ENCODE measurements at places on chromosomes 4 and X.

GRCh38 chr4:87050596-87050995 is 115.8 kb downstream of the AFF1 start:
- no peak for DNase-seq

DNA sequence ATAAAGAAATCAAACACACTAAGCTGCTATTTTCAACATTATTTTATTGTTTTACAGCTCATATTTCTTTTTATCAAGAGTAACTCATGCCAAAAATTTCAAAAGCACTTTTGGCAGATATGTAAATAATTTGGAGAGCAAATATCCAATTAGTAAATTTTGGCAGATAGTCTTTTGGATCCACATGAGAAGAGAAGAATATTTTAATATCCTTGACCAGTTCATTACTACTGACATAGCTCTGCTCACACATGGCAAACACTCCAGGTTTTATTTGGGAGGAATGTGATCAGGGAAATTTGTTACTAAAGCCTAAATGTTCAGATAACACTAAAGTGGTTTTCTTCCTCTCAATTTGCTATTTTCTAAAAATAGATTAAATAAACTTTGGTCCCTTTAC is 1054.3 kb downstream of the FAT4 start:
- no peak for DNase-seq

DNA sequence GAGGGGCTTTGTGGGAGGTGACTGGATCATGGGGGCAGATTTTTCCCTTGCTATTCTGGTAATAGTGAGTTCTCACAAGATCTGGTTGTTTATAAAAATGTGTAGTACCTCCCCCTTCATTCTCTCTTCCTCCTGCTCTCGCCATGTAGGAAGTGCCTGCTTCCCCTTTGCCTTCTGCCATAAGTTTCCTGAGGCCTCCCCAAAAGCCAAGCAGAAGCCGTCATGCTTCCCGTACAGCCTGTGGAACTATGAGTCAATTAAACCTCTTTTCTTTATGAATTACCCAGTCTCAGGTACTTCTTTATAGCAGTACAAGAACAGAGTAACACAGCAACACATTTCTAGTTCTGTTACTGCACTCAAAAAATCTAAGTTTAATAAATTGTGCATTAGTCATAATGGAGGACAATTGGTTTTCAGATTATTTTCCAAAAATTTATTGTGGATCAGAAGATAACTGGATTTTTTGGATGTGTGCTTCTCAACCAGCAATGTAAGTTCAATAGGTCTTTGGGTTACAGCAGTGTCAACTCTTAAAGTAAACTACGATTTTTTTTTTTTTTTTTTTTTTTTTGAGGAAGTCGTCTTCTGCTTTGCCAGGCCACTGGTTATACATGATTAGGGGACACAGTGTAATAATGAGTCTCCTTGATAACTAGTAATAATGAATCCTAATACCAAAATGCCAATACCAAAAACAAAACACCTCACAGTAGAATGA is 69.9 kb downstream of the CHIC2 start:
- DNase-seq, result no peak

- no peak for DNase-seq
These were observed 36.5 kb downstream of the USP46 start for GRCh38 chr4:52622564-52622963.

- no peak for DNase-seq
These were observed 61.7 kb upstream of the S100G start for GRCh38 chrX:16588266-16588665.

- DNase-seq, result no peak
These were observed 6.4 kb downstream of the USP11 start for GRCh38 chrX:47239199-47239598.

DNA sequence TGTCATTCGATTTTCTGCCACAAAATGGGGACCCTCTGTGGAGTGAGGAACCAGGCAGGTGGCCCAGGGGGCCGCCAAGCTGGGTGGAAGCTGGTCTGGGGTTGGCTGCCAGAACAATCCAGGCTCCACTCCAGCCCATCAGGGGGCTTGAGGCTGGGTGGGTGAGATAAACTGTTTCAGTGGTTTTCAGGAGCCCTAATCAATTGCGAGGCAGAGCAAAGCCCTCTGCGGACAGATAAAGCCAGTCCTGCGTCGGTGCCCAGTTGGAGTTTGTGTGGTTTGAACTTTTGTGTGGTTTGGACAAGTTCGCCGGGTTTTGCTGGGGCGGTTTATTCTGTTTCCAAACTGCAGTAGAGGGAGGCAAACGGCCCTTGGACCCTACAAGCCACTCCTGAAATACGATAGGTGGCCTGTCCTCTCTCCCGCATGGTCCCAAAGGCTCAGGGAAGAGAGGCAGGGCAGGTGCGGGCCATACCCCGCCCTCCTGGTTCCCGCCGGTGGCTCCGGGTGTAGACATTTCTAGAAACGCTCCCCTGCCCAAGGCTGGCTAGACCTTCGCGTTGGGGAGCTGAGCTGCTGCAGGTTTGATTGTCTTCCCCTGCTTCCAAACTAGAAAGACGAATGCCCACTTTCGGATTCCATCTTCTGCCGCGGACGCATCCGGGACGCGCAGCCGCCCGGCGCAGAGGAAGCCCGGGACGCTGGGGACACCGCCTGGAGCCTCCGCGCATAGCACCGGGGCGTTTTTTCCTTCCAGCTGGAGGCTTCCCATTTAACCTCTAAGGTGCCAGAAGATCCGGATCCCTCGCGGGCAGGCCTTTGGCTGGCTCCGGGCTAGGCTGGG is 169.0 kb upstream of the BCOR start:
- peak; percentile 13 for DNase-seq

DNA sequence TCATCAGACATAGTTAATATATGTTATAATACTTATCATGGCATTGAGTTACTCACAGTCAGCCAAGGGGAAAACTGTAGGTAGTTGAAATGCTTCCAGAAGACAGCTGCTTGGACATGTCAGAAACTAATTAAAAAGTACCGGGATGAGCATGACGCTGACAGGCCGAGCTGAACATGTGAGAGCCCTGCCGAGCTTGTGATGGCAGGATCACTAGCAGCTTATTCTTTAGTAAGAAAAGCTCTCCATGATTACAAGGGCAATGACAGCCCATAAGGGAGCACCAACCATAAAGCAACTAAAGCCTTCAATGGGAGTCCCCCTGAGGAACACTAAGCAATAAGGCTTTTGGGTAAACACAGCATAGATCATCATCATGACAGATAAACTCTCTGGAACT is 435.6 kb downstream of the TLL1 start:
- no peak for DNase-seq

DNA sequence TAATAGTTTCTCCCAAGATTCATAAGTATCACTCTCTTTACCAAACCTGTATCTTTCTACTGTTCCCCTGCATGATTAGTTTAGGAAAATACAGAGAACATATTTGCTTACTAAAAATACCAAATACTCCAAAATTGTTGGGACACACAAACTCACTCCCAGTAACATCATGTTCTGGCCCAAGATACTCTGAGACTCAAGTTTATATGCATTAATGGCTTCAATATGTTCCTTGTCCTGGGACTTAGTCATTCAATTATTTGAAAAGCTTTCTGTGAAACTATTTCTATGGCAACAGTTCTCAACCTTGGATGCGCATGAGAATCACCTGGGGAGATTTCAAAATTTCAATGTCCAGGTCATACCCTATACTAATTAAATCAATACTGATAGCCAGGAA is 138.9 kb upstream of the PTCHD1 start:
- no peak for DNase-seq

DNA sequence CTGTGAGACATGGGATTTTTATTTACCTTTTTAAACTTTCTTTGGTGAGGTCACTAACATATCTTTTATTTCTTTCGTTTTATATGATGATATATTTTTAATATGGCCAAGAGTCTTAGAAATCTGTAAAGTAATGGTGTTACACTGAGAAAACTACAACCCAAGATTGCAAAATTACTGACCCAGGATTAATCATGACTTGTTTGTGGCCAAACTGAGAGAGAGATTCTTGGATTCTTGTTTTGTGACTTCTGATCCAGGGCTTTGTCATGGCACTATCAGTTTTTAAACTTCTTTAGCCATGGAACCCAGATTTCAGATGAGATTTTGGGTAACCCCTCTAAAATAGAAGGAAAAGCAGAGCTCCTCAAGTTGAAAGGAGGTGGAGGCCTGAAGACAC is 42.0 kb downstream of the SGMS2 start:
- DNase-seq, result no peak

DNA sequence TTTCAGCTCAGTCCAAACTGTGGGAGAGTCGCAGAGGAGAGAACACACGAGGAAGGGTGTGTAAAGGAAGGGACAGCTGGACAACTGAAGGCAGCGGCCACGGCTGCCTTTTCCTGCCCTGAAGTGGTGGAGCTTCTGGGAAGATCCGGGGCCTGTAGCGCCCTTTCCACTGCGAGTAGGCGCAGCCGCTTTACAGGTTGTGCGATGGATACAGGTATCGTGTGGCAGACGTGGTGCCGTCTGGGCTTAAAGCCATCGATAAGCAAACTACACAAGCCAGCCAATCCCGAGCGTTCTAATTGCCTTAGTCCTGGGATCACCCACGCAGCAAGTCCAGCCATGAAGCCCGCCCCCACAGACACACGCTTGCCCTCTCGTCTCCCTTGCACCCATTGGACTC is 15.4 kb downstream of the NKX6-1 start:
- no peak for DNase-seq

GRCh38 chr4:149136951-149137620 is 678.6 kb downstream of the IQCM start:
- DNase-seq, result no peak

- DNase-seq, result no peak
These were observed 2.9 kb upstream of the TREX2 start for GRCh38 chrX:153448556-153449367.

GRCh38 chr4:138658518-138658917 is 357.1 kb upstream of the NOCT start:
- no peak for DNase-seq

DNA sequence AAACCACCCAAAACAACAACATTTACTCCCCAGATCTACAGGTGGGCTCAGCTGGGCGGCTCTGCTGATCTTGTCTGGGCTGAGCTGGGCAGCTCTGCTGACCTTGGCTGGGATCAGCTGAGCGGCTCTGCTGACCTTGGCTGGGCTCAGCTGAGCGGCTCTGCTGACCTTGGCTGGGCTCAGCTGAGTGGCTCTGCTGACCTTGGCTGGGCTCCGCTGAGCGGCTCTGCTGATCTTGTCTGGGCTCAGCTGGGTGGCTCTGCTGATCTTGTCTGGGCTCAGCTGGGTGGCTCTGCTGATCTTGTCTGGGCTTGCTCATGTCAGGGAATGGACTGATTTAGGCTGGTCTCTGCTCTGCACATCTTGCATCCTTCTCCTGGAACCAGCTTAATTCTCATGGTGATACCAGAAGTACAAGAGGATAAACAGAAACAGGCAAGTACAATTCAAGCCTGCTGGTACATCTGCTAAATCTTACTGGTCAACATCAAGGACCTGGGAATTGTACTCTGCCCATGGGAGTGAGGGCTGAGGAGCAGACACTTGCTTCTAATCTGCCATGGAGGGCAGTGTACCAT is 248.5 kb upstream of the PSAPL1 start:
- DNase-seq, result no peak

- no peak for DNase-seq
These were observed 9.5 kb downstream of the XPNPEP2 start for GRCh38 chrX:129748305-129748704.

GRCh38 chrX:43940816-43941474 is 32.2 kb downstream of the NDP start:
- DNase-seq, result no peak

GRCh38 chr4:63906660-63907183 is 502.5 kb downstream of the TECRL start:
- DNase-seq, result no peak

- no peak for DNase-seq
These were observed 23.0 kb downstream of the GRXCR1 start for GRCh38 chr4:42915484-42915883.

DNA sequence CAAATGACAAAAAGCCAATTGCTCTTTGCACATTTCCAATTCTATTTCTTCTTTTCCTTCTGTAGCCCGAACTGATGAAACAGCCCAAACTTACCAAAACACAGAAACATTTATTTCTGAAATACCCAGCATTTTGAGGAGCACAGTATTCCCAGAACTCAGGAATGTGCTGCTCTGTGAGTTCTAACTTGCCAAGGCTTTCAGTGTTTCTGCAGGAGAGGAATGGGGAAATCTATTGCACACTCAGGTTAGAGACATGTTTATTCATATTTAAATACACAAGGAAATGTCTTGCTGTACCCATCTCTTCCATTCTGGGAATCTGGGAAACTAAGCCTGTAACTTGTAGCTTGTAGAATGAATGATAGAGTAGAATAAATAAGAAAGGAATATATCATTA is 10.7 kb downstream of the TMPRSS11D start:
- no peak for DNase-seq

- DNase-seq, result no peak
These were observed 1695.2 kb downstream of the STIM2 start for GRCh38 chr4:28555866-28556265.

GRCh38 chr4:76977736-76978350 is 28.3 kb downstream of the SEPTIN11 start:
- no peak for DNase-seq

- DNase-seq, result no peak
These were observed 14.5 kb downstream of the AASDH start for GRCh38 chr4:56372774-56373173.

- no peak for DNase-seq
These were observed 1.0 kb downstream of the GPKOW start for GRCh38 chrX:49122499-49122898.

DNA sequence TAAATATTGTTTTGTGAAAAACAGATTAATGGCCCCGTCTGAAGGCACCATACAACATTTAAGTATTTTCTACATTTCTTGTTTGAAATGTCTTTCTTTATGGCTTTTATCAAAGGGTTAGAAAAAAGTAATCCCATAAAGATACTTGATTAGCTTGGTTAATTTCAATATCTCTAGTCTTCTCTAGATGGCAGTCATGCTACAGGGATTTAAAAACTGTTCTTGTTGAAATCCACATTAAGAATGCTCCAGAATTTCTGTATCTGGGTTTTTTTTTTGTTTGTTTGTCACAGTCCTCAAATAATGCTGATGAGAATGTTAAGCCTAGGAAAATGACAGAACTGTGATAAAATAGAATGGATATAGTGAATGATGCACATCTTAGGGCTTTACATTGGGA is 109.0 kb upstream of the AADAT start:
- DNase-seq, result no peak

DNA sequence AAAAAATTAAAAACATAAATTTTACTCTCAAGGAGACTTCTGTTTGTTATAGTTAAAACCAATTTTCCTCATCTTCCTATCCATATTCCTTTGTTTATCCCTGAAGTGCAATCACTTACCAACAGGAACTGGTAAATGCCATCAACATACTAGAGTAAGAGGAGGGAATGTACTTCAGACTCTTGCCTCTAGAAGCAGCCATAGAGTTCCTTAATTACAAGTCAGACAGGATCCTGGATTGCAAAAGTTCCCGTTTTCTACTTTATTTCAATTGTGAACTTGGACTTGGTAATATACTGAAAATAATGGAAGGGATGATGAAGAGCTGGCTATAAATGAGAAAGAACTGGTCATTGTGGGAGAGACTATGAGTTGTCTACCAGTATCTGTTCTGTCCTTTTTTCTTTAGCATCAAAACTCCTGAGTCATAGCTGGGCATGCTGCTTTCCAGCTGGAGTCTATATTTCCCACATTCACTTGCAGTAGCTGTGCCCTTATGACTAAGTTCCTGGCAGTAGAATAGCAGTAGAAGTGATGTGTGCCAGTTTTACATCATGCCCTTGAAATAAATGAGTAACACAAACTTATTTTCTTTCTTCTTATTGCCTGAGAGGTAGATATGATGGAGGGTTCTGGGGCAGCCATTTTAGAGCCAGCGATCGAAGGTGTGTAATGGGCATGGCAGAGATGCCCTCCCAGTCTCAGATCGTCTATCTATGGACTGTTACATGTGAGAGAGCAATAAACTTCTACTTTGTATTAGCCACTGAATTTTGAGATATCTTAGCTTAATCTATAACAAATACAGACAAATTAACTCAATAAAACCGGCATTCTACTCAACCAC is 26.8 kb upstream of the SPARCL1 start:
- no peak for DNase-seq
